ENCODE measurements at places on chromosomes 3 and 15.

DNA sequence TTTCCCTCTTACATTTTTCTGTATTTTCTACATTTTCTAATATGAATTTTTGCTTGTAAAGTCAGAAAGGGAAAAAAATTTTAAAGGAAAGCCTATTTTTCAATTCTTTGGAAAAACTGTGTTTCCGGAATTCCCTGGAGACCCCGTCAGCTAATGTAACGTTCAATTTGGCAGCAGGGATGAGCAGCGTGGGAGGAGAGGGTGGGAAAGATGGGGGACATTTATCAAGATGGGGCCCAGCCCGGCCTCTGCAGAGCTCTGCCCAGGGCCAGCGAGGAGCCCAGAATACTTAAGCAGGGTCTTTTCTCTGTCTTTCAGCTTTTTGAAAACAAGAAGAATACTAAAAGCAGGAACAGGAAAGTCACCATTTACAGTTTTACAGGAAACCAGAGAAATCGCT, 129.0 kb downstream of the LRRK1 start:
- DNase-seq, result no peak

DNA sequence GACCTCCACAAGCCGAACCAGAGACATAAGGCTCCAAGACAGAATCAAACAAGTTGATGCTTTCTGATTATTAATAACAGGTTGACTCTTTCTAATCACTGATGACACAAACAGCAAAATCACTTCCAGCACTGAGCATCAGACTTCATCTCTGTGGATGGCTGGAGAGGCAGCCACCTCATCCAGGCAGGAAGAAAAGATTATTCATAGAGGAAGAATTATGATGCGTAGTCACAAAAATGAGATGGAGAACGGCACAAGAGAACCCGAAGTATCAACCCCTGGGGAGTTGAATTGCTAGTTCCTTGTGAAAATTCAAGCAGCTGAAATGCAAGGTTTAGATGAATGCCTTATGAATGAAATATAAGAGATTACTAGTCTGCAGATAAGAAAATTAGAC, 49.9 kb upstream of the LMCD1 start:
- DNase-seq, result no peak

DNA sequence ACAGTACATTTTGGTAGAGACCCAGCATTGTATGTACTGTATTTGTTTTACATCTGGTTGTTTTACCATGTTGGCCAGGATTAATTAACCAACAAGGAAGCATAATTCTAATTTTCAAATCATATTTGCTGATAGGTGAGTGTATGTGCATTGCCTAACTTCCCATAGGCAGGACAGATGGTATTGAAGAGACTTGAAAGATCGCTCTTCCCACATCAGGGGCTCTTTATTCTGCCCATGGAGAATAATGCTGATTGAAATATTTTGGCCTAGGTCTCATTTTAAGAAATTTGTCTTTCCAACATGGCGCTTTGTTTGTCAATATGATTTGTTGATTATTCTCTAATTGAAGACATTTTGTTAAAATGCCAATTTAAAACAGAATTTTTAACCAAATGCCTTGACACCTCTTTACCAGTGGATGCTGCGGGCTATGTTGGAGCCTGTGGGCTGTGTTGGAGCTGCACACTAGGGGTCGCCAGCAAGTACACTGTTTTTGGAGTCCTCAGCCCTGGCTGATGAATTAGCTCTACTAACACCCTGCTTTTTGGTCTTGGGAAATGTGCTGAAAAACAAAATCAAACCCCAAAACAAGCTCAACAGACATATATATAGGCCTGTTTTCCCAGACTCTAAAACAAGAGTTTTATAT, 5.3 kb downstream of the P2RY12 start:
- DNase-seq, result no peak

DNA sequence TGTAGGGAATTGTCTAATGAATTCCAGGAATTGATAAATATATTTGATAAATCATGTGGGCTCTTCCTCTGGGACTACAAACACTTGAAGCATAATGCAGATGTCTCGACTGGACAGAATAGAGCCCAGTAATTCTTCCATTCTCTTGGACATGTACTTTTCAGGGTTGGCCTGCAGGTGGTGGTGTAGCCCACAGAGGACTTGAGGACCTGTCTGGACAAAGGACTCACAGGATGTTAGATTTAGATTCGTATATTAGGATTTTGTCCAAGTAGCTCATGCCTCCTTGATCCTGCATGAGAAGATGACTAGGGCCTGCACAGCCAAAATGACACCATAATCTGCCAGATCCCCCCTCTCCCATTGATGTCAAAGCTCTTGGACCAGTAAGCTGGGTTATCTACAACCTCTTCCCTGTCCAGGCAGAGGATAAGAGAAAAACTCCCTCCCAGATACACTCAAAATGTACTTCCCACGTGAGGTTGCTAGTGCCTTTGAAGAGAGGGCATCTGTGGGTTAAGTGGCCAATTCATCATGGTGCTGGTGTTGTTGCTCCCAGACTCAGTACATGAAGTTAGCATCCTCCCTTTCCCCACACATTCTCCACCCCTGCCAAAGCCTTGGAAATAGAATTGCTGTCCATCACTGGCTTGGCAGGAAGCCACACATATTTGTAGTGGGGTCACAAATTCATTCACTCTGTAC, 88.6 kb upstream of the ZNF280D start:
- peak; percentile 7 for DNase-seq

DNA sequence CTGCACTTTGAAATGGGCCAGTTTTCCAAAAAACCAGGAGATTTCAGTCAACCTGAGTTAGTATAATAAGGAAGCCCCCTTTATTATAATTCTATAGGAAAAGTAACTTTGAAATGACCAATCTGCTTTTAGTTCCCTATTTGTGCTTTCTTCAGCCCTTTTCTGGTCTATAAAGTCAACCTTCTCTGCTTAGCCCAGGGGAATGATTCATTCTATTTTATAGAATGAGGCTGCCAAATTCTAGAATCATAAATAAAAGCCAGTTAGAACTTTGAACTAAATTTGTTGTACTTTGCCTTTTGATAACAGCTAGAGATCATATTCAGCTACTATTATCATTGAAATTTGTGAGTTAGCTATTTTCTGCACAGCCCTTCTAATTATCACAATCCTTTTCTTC, 24.7 kb downstream of the CIP2A start:
- no peak for DNase-seq

GRCh38 chr3:87201727-87202126, 25.4 kb upstream of the CHMP2B start:
- no peak for DNase-seq

- DNase-seq, result no peak
Measured at GRCh38 chr3:133895208-133896001, at the start of gene RAB6B. Gene RAB6B, minus strand, starts transcription at chr3:133895882. Its CDS starts 416 bp downstream, at chr3:133895466.

- no peak for DNase-seq
Measured at GRCh38 chr15:90232941-90233386, 777 bp downstream of the CIB1 start.

- DNase-seq, result no peak
Measured at GRCh38 chr3:172466553-172467130, 18.4 kb upstream of the GHSR start.

GRCh38 chr3:140898340-140899180, 43.1 kb upstream of the SLC25A36 start:
- no peak for DNase-seq

GRCh38 chr15:62975515-62975914, 67.0 kb upstream of the TPM1 start:
- no peak for DNase-seq

DNA sequence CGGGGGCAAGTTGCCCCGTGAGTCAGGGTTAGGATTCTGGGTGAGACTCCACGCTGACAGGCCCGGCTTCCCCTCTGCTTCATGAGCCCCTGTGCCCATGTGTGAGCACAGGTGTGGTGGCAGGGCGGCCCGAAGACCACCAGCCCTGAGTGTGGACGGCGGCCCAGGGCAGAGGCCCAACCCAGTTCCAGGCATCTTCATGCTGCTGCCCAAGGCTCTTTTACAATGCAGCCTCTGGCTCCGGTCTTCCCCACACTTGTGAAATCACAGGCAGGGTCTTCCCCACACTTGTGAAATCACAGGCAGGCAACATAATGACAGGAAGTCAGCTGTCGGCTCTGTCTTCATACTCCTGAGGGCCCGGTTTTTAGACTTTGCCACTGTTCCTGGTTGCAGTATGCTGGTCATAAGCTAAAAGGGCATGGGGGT, 78.8 kb downstream of the AAGAB start:
- DNase-seq, result no peak

DNA sequence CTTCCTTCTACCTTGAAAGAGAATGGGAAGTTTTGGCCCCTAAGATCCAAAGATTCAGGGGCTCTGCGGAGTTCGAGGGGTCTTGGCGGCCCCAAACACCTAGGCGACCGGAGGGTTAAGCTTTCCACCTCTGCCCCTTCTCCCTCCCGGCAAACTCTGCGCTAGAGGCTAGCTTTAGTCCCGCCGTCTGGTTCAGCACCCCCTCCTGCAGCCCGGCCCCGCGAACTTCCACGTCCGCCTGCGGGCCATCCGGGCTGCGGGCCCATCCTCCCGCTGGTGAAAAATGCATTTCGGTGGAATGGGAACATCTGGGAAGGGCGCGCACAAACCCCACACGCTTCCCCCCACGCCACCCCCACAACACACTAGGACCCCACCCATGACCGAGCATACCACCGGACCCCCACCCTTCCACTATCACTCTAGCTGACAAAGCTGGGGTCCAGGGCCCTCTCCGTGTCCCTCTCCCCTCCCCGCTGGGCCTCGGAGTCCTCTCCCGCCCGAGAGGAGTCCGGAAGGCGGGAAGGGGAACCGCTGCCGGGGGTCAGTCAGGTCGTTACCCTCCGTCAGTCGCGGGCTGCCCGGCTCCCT, 1.0 kb downstream of the SHOX2 start:
- DNase-seq, result no peak

DNA sequence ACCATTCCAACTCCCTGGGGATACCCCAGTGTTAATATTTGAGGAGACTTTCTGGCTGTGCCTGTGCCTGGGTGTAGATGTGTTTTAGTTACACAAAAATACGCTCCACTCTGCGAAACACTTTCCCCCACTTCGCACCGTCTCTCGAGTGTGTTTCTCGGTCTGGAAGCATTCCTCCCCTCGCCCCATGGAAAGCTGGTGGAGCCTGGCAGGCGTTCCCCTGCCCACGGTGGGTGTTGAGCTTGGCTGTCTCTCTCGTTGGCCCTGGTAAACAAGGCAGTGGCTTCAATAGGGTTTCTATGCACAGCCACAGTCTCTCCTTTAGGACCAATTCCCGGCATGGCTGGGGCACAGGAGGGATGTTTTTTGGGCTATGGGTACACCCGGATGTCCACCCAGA, 19.3 kb downstream of the IQSEC1 start:
- DNase-seq, result no peak

DNA sequence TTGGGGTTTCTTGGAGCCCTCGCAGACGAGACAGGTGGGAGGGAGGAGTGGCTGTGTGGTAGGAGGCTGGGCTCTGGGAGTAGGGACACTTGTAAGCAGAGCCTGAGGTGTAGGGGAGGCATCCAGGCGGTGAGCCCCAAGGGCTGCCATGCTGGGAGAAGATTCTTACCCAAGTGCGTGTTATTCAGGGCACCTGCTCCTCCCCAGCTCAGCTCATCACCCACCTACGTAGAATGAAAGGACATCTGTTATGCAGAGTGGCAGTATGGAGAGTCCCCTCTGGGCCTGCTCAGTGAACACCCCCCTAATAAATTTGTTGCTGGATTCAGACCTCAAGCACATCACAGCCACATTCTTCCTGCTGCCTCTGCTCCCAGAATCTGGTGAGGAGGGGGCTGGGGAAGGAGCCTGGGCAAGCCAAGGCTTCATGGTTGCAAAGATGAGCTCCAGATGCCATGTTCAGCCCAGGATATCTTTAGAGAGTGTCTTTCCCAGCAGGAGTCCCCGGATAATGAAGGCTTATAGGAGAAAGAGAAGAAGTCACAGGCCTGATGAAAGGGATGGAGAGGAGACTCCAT, 261.8 kb downstream of the EPHB1 start:
- no peak for DNase-seq

DNA sequence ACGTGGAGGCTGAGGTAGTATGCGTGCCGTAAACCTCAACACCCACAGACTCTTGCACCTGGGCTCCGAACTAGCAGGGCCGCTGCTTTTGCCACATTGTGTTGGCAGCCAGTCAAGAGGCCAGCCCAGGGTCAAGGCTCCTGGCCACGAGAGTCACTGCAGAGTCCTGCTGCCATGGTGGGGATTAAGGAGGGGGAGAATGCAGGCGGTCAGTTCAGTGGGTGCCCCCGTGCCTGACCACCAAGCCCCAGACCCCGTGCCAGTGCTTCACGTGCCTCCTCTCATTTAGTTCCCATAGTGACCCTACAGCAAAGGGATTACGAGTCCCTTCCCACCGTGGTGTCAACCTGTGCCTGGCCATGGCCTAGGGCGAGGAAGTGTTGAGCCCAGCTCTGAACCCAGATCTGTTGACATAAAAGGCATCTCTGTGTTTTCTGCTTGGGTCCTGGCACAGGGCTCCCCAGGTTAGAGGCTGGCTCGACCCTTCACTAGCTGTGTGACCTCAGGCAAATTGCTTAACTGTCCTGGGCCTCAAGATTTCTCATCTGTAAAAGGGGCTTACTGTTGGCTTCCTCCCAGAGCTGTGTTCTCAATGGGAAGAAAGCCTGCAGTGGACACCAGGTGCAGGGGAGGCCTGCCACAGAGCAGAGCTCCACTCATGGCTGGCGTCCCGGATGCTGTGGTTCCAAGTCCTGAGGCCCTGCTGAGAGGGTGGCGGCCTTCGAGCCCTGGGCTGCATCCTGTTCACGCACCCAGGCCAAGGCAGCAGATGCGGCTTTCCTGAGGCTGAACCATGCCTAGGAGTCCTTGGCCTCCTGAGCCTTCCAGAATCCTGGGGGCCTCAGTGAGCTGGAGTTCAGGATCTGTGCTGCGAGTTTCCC, 32.8 kb downstream of the FBLN2 start:
- DNase-seq, result no peak

DNA sequence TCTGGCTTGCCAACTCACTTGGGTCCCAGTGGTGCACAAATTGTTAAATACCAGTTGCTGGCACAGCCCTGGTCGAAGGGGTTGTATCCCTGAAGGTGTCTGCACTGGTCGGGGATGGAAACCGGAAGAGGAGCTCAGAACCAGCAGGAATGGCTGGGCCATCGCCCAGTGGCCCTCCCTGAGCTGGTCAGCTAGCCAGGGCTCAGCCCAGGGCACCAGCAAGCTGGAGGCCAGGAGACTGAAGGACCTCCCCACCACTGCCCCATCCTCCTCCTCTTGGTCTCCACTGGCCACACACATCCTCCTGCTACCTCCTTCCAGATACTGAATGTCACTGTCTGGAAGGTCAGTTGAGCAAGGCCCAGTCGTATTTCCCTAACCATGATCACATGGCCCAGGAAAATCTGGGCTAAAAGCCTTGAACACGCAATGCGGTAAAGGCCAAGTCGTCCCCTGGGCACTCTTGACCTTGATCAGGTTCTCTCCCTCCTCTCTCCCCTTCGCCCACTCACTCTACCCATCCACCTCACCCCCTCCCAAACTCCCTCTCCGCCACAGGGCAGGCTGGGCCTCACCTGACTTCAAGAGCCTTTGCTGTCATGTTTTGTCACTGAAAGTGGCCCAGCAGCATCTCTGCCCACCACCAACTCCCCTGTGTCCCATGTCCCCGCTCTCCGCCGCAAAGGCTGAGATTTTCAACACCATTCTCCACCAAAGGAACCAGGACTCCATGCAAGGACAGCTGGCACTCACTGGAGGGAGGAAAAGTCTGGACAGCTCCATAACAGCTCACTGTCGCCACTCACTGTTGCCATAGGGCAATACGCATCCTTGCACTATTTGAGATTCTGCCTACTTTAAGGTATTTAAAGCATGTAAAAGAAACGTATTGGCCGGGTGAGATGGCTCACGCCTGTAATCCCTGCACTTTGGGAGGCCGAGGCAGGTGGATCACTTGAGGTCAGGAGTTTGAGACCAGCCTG, 12.1 kb downstream of the ZDHHC19 start:
- DNase-seq, result no peak

- DNase-seq, result no peak
Measured at GRCh38 chr3:184284696-184285095, 8.9 kb downstream of the ECE2 start.

Data from stimulated activated CD8-positive, alpha-beta memory T cell treated with anti-CD3 and anti-CD28 coated beads, Interleukin-7, amount 100 ng/mL, for 4 hours (primary cell).